Ovary (tissue), 10 donors: ENCODE measurements at places on chromosomes 11 and 22. TPM values are rescaled to one million over a fixed set of nuclear protein-coding genes. Genes with fewer than 3 reads are reported as not detected.
A peak's percentile ranks its signal among the peaks of the same experiment; 100 is the strongest.

The OR52H1 gene
- 0.26 TPM for total RNA-seq

The HOATZ gene
- total RNA-seq = 1.8 TPM

The SAA2 gene
- total RNA-seq = not detected

The ART1 gene
- not detected for total RNA-seq

The ACTN3 gene
- total RNA-seq = not detected

The WBP2NL gene
- 2.4 TPM for total RNA-seq

GRCh38 chr11:102469196-102469821, 16.7 kb upstream of the TMEM123 start:
- peaks cover 7% of the 10 kb centered on the region for H3K4me1 ChIP-seq
- no peaks in the 10 kb centered on the region for H3K27me3 ChIP-seq
- H3K36me3 ChIP-seq = no peaks in the 10 kb centered on the region
- no peak overlapping the region for H3K4me3 ChIP-seq
- H3K27ac ChIP-seq = no peak overlapping the region

DNA sequence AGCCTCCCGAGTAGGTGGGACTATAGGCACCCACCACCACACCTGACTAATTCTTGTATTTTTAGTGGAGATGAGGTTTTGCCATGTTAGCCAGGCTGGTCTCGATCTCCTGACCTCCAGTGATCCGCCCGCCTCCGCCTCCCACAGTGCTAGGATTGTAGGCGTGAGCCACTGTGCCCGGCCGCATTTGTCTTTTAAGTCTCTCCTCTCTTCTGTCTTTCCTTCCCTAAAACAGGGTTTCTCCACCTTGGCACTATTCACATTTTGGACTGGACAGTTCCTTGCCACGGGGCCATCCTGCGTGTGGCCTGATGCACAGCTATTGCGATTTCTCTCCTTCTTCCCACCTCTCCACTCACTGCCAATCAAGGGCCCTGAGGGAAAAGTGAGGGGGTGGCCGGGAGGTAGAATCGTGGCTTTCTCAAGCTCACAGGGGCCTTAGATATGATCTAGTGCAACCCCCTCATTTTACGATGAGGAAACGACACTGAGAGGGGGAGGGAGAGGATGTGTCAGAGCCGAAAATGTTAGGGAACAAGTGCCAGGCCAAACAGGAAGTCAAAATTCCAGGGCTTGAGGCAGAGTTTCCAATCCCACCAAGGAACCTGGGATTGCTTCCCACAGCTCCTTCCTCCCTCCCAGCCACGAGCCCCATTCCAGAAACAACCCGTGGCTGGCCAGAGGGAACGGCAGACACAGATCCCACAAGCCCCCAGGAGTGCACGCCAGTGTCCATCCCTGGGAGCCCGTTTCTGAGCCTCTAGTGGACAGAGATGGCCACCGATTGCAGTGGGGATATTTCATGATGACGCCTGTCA, 21.2 kb downstream of the SCGB1A1 start:
- no peak overlapping the region for H3K4me3 ChIP-seq
- H3K27me3 ChIP-seq = no peaks in the 10 kb centered on the region
- no peaks in the 10 kb centered on the region for H3K36me3 ChIP-seq
- DNase-seq = peak; percentile 58
- H3K4me1 ChIP-seq = peaks cover 21% of the 10 kb centered on the region

GRCh38 chr11:70167723-70168404, 35.2 kb upstream of the FADD start:
- H3K27ac ChIP-seq = no peak overlapping the region
- DNase-seq = no peak
- H3K4me1 ChIP-seq = no peaks in the 10 kb centered on the region
- H3K27me3 ChIP-seq = no peaks in the 10 kb centered on the region

DNA sequence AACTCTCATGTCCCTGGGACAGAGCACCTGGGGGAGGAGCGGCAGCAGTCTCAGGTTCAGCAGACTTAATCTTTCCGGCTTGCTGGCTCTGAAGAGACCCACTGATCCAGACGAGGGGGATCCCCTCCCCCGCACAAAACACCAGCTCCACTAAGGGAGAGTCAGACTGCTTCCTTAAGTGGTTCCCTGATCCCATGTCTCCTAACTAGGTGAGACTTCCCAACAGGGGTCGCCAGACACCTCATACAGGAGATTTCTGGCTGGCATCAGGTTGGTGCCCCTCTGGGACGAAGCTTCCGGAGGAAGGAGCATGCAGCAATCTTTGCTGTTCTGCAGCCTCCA, 157.2 kb upstream of the TMEM45B start:
- no peak overlapping the region for H3K27ac ChIP-seq
- H3K27me3 ChIP-seq = no peaks in the 10 kb centered on the region
- no peaks in the 10 kb centered on the region for H3K36me3 ChIP-seq

DNA sequence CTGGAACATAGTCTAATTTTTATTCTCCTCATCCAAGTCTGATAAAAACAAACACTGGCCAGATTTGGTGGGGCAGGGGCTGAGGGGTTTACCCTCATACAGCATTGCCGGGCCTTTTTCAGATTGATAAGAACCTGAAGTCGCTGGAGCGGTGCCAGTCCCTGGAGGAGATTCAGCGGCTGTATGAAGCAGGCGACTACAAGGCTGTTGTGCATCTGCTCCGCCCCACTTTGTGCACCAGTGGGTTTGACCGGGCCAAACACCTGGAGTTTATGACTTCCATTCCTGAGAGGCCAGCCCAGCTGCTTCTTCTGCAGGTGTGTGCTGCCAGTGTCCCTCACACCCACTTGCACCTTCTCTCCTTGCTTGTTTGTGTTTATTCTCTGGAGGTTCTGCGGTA, 55.8 kb downstream of the CABIN1 start:
- no peaks in the 10 kb centered on the region for H3K36me3 ChIP-seq
- no peak overlapping the region for H3K4me3 ChIP-seq
- no peak for DNase-seq
- no peaks in the 10 kb centered on the region for H3K27me3 ChIP-seq

DNA sequence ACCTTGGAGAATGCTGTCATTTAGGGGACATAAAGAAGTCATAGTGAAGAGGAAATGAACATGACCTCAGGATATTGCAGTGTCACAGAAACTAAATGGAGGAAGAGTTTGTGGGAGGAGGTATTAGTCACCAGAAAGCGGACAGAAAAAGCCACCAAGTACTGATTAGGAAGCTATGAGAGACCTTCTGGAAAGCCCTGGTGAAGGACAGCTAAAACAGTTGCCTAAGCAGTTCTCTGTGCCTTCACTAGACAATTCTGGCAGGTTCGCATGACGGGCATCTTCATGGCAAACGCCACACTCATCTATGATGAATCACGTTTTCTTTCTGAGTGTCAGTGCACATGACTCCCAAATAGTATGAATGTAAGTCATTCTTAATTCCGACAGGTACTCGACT, 325.8 kb downstream of the C11orf87 start:
- no peak for DNase-seq
- no peak overlapping the region for H3K4me3 ChIP-seq
- H3K27ac ChIP-seq = no peak overlapping the region
- H3K27me3 ChIP-seq = no peaks in the 10 kb centered on the region
- H3K36me3 ChIP-seq = no peaks in the 10 kb centered on the region

DNA sequence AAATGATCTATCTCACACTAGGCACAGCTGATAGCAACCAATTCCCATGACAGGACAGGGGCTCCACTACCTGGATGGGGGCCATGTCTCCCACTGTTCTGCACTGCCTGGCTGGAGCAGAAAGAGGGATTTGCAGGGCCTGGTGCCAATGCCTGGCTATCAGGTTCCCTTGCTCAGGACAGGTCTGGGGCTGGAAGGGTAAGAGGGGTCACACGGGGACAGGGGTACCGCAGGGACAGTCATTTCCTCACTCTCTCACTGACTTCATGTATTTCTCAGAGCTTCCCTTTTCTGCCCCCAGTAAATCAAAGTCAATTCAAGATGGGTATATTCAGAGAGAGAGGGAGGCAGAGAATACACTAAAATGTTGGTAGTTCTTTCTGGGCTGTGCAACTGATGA, 119.1 kb upstream of the CSNK2A3 start:
- H3K36me3 ChIP-seq = no peaks in the 10 kb centered on the region
- no peaks in the 10 kb centered on the region for H3K4me1 ChIP-seq
- H3K27me3 ChIP-seq = no peaks in the 10 kb centered on the region
- no peak overlapping the region for H3K27ac ChIP-seq
- no peak for DNase-seq

DNA sequence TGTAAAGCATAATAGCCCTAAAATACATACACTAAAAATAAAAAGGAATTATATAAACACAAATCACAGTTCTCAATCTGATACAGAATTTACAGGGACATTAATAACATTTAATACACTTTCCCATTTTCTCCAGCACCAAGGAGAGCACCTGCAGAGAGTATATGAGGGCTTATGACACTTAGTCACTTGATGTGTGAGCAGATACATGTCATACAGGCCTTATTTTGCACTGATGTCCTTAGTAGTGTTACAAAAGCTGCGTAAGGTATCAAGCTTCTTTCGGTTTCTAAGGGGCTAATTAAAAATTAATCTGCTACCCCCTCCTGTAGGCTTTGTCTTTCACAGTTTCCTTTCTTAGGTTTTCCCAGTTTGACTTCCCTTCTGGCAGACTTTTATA, 61.3 kb downstream of the TRIM44 start:
- H3K27me3 ChIP-seq = no peaks in the 10 kb centered on the region
- no peaks in the 10 kb centered on the region for H3K36me3 ChIP-seq
- no peak for DNase-seq
- peaks cover 12% of the 10 kb centered on the region for H3K4me1 ChIP-seq
- no peak overlapping the region for H3K27ac ChIP-seq

DNA sequence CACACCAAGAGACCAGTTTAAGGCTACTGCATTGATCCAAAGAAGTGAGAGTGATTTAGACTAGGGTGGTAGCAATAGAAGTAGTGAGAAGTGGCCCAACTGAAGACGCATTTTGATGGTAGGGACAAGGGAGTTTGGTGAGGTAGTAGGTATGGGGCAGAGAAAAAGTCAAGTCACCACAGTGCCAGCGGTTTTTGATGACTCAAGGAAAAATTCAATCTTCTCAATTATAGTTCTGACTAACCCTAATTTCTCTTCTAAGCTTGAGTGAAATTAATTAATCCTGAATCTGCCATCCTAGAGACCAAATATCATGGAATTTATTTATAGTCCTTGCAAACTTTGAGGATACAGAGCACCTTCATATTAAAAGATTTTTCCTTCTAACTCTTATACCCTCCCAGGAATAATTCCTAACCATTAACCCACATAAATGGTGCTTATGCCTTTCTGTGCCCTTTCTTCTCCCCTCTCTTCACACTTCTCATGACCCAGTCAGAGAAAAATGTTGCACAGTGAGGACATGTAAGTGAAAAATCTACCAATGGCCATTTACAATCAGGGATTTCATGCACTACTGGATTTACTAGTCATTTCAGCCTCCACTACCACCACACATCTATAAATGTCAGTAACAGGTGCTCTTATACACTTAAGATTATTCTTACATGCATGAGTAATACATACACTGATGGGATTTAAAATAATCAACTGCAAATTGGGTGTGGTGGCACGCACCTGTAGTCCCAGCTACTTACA, 45.9 kb upstream of the ARHGAP32 start:
- H3K4me3 ChIP-seq = no peak overlapping the region
- H3K4me1 ChIP-seq = peaks cover 2% of the 10 kb centered on the region
- no peak overlapping the region for H3K27ac ChIP-seq
- H3K36me3 ChIP-seq = no peaks in the 10 kb centered on the region
- no peak for DNase-seq

DNA sequence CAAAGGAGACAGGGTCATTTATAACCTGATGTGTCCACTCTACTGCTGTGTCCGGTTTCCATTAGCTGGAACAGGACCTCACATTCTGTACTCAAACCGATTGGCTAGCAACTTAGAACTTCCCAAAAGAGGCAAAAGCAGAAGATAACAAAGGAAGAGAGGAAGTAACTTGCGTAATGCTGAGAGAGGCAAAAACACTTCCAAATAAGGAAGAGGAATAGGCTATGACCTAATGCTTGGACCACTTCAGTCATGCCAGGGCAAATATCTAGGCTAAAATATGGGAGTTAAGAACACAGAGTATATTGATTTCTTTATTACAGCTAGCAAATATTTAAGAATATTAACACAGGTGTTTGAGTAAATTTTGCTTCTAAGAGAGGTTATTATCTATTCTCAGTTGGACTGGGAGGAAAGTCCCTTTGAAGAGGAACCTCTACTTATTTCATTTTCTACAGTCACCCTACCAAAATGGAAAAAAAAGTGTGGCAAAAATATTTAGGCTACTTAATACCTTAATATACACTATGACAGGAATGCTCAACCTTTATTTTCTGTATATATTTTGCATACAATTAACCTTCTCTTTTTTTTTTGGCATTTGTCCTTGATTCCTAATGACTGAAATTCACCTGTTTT, 499.8 kb upstream of the CHORDC1 start:
- no peak for DNase-seq
- no peak overlapping the region for H3K27ac ChIP-seq
- H3K4me1 ChIP-seq = no peaks in the 10 kb centered on the region

DNA sequence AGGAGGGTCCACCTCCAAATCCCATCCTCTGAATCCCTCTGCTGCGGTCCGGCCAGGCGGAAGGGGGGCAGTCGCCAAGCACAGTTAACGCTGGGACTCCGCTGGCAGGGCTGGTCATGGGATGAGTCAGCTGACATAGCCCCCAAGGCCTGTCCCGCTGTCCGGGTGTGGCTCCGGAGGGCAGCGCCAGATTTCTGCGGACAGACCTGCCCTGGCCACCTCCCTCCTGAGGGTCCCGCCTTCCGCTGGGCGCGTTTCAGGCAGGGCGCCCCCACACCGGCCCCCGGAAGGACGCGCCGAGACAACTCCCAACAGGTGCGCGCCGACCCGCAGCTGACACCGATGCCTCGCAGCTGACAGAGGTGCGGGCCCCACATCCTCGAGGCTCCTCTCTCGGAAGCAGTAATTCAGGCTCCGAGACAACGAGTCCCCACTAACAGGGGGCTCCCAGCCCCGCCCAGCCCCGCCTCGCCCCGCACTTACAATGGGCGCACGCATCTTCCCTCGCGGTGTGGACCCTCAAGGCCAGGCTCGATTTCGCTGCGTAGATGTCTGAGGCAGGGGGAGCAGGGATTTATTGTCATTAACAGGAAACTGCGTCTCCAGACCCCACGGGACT, 607 bp downstream of the PLAAT3 start:
- DNase-seq = peak; percentile 74
- peak overlapping the region; percentile 61 for H3K4me3 ChIP-seq
- H3K27me3 ChIP-seq = no peaks in the 10 kb centered on the region
- H3K27ac ChIP-seq = peak overlapping the region; percentile 88
- H3K4me1 ChIP-seq = peaks cover 23% of the 10 kb centered on the region

GRCh38 chr11:134224710-134225664, 516 bp downstream of the VPS26B start:
- DNase-seq = peak; percentile 63
- H3K4me1 ChIP-seq = peaks cover 9% of the 10 kb centered on the region
- H3K36me3 ChIP-seq = no peaks in the 10 kb centered on the region
- H3K27me3 ChIP-seq = no peaks in the 10 kb centered on the region
- H3K27ac ChIP-seq = peak overlapping the region; percentile 59
- H3K4me3 ChIP-seq = peak overlapping the region; percentile 60

GRCh38 chr11:120563703-120564572, 52.4 kb downstream of the GRIK4 start:
- DNase-seq = peak; percentile 83
- H3K4me3 ChIP-seq = peak overlapping the region; percentile 32
- no peaks in the 10 kb centered on the region for H3K27me3 ChIP-seq
- H3K36me3 ChIP-seq = no peaks in the 10 kb centered on the region
